Cortex of kidney (tissue), 1 donor: ENCODE measurements at places on chromosomes 3 and 15.

- DNase-seq, result no peak
Measured at GRCh38 chr15:98791046-98791701, 142.8 kb downstream of the IGF1R start.

- DNase-seq, result no peak
Measured at GRCh38 chr3:170038434-170039110, 777 bp downstream of the GPR160 start.

DNA sequence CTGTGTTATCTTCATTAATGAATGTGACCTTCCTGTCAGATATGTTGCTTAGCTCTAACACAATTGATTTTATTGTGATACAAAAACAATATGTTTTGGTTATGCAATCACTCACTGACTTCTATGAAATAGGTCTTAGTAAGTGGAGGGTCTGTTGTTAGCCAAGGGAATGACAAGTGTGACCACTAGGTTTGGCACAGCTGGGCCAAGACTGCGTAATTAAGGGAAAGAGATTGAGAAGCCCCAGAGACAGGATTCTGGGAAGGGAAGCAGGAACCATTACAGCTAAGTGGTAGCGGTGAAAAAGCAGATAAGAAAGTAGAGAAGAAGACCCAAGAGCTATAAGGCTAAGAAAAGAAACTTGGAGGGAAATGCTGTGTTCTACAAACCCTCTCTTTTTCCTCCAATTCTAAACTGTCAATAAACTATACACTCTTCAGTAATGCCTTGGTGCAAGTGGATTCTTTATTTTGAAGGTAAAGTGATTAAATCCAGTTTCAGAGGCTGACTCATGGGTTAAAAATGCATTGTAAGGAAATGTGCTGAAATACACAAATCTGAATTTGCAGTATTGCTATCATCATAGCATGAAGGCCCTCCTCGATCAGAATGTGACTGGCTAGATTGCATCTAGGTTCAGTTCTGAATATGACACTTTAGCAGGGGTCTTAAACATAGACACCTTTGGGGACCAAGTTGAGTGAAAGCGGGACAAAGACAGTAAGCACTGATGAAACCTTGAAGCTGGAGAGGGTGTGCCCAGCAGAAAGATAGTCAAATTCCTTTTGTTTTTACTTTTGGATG is 26.1 kb downstream of the KCNMB2 start:
- no peak for DNase-seq

GRCh38 chr3:132231633-132232032 is 85.6 kb upstream of the ACP3 start:
- DNase-seq, result no peak

DNA sequence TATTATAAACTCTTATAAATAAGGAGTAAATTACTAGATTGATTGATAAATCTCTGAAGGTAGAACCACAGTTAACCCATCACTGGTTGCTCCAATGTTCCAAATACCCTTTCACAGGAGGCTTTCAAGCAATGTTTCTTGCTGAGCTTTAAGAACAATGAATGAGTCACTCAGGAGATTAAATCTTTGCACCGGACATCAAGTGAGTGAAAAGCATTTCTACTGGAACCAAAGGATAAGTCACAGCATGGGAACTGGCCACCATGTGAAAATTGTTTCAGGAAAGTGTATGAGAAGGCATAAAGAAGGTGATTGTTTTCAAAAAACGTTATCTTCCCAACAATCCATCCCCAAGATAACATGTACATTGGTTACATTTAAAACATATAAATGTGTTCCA is 90.6 kb downstream of the CNTN3 start:
- no peak for DNase-seq

DNA sequence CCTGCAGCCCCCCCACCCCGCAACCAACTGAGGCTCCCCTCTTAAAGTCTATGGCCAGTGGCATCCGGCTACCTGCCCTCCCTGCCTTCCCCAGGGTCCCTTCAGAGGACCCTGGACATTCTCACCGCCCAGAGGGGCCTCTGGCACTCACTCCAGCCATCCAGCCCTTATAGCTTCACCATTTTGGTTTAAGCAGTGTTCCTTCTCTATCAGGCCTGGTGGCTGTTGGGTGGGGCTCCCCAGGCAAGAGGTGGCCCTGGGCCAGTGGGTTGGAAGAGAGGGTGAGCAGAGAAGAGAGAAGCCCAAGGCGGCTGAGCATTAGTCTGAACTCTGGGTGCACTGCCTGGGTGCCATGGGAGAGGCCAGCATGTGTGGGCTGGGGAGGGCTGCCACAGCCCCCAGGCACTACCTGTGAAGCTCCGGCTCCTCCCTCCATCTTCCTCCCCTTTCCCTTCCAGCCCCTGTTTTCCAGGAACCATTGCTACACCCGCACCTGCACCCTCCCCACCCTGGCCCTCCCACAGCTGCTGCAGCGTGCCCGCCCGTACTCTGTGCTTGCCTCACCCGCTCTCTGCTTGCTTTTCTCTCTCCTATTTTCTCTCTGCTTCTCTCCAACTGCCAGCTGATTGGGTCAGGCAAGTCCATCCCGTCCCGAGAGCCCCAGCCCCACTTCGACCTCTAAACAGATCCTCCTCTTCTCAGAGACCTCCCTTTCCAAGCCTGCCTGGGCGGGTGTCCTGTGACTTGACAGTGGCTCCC is 168.2 kb downstream of the TBC1D2B start:
- DNase-seq, result no peak

DNA sequence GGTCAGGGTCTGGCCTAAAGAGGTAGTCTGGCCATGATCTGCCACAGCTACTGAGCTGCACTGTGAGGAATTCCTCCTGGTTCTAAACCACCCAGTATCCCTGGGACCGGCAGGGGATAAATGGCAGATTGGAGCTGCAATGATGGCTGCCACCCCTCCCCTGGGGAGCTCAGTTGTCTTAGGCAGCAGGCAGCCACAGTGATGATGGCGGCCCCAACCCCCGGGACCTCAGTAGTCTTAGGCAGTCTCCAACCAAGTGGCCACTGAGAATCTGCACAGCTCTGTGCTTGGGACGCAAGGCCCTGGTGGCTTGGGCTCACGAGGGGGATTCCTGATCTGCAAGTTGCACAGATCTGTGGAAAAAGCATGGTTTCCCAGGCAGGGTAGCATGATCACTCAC is 68.1 kb downstream of the STRIT1 start:
- no peak for DNase-seq

GRCh38 chr15:98787936-98788757 is 139.8 kb downstream of the IGF1R start:
- no peak for DNase-seq

DNA sequence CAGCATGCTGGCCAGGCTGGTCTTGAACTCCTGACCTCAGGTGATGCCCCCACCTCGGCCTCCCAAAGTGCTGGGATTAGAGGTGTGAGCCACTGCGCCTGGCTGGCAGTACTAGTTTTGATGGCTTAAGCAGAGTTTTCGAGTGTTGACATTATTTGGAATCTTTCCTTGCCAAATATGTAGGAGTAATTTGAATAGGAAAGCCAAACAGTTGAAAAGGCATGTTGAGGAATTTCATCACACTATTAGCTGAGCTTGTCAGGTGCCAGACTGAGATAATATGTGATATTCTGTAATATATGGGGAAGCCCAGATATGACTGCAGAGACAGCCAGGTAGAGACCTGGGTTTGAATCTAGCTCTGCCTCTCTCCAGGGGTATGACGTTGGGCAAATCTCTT is 109.3 kb downstream of the SV2B start:
- DNase-seq, result no peak

DNA sequence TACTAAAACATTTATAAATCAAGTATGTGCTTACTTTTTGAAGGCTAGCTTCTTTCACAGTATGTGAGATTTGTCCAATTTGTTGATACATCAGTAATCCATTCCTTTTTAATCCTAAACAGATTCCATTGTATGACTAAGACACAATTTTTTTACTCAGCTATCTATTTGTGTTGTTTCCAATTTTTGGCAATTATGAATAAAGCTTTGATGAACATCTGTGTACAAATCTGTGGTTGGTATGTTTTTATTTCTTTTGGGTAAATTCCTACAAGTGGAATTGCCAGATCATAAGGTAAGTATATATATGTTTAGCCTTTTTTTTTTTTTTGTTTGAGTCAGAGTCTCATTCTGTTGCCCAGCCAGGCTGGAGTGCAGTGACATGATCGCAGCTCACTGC is 56.2 kb upstream of the VEPH1 start:
- DNase-seq, result no peak

GRCh38 chr3:13825311-13825579 is 54.6 kb downstream of the WNT7A start:
- DNase-seq, result no peak

DNA sequence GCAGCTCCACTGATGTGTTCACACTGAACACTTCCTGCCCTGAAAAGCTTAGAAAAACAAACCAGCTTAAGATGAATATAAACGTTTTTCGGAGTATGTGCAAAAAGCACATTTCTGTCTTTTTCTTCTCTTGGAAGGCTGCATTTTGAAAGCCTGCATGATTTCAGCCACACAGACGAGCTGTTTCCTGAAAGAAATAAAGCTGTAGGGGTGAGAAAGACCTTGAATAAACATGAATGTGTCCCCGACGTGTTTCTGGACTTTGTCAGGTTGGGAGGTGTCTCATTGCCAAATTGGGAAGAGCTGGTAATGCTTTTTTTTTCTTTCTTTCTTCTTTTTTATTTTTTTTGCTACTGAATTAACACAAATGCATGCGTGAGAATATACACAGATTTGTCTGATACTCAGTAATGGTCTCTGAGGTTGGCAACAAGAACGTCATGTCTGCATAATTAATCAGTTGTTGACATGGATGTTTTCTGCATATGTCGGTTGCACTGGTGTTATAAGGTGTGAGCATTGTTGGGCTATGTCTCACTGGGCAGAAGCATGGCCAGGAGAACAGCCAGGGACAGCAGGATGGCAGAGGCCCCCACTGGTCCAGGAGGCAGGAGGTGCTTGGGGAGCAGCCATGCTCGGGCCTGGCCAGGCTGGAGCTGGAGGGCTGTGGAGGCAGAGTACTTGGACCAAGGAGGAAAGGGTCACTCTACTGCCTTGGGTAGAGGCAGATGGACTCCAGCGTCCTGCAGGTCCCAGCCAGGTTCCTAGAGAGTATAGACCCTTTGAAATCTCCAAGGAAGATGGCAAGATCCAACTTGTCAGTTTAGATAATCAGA is 39.0 kb downstream of the ADAMTSL3 start:
- DNase-seq, result no peak

- no peak for DNase-seq
Measured at GRCh38 chr15:89301304-89302089, 33.1 kb downstream of the POLG start.

GRCh38 chr15:68830141-68830785 is 9.6 kb upstream of the ANP32A start:
- no peak for DNase-seq

GRCh38 chr3:134323966-134324962 is 50.0 kb downstream of the AMOTL2 start:
- DNase-seq, result no peak

- no peak for DNase-seq
Measured at GRCh38 chr15:28246605-28247004, 75.4 kb downstream of the HERC2 start.

DNA sequence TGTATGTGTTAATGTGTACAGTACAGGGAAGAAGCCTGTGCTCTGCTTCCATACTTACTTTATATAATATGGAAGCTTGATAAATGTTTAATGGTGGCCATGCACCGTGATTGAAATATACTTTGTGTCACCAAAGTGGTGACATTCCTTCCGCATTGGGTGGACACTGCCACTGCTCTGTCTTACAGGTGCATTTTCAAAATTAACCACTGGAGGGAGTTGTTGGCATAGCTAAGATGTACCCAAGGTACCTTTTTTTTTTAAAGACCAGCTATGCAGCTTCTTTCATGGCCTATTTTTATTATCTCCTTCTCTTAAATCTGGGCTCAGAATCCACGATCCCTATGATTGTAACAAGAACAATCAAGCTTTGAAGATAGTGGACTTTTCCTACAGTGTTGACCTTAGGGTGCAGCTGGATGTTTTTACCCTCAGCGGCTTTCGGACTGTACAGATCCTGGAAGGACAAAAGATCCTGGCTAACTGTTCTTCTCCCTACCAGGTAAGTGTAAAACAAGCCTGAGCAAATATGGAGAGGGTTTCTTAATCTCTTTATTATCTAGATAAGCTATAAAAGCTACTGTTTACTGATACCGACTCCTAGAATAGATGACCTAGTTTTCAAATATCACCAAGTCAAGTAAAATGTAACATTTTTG is 21.6 kb upstream of the PAK6 start:
- DNase-seq, result no peak

- DNase-seq, result no peak
Measured at GRCh38 chr15:70244978-70245542, 147.3 kb upstream of the TLE3 start.

DNA sequence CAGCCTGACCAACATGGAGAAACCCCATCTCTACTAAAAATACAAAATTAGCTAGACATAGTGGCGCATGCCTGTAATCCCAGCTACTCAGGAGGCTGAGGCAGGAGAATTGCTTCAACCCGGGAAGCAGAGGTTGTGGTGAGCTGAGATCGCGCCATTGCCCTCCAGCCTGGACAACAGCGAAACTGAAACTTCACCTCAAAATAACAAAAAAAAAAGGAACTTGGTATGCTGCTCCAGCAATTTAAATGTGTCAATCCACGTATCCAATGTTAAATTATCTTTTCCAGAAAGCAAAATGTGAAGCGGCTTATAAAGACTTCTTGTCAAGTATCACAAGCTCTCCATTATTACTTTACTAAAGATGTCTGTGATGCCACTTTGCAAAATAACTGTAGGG is 9.9 kb upstream of the ARIH1 start:
- DNase-seq, result no peak

DNA sequence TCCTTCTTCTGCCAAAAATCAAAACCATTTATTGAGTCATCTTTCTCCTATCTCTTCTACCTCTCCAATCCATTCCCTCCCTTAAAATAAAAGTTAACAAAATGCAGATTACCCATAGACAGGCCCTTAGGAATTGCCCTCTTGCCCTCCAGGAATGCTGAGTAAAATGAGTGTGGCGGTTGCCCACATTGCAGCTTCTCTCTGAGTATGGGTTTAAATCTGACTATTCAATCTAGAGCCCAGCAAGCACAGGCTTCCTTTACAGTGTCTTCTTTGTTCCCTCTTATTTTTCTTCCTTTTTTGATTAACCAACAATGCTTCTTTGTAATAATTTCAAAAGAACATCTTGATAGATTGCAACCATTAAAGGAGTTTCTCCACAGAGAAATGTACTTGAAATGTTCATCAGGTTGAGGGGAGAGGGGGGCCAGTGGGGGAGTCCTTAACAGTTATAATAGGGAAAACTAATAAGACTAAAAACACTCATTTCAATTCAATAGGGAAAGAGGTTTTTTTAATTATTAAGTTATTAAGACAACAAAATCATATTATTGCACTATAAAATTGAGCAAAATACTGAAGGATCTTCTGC is 135.3 kb upstream of the LMCD1 start:
- DNase-seq, result no peak

DNA sequence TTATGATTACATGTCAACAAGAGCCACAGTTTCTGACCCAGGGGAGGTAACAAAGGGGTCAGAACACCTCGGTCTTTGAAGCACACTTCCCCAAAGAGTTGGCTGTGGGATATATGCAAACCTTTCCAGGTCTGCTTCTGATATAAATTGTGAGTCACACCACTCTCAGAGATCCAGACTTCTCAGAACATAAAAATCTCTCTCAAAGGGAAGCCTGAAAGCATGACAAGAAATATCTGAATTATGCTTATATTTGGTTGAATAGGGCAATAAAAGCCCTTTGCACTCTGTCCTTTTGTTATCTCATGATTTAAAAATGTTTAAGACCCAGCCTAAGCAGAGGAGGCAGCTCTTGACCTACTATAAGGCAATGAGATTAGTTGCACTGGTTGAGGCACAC is 56.8 kb downstream of the MYH15 start:
- no peak for DNase-seq
